ENCODE measurements at places on chromosomes 3 and 15.

GRCh38 chr3:75118779-75119178, 504.3 kb upstream of the CNTN3 start:
- DNase-seq: no peak

DNA sequence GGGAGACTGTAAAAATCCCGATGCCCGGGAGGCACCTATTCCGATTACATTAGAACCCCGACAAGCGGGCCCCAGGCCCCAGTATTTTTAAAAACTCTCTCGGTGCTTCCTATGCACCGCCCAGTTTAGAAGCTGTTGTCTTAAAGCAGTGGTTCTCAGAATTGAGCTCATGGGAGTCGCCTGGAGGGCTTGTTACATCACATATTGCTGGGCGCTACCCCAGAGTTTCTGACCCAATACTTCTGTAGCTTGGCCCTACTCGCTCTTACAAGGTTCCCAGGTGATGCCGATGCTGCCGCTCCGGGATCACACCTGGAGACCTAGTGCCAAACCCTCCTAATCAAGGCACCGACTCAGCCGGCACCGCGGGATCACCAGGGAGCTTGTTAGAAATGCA, 35.2 kb downstream of the CPN2 start:
- DNase-seq: no peak

DNA sequence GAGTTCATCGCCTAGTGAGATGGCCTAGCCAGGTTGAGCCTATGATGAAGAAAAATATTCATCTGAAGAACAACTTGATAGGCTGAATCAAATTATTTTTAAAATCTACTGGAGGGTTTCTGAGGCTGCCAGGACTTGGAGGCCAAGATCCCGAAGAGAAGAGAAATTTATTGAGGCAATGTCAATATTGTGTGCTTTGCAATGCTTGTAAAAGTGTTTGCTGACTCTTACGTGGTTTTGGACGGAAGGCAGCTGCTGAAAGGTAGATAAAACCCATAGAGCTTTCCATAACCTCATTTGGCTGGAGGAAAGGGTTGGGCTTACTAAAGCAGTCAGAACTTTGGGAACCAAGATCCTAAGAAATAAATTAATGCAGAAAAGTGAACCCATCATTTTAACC, 361.0 kb upstream of the IL12A start:
- no peak for DNase-seq

DNA sequence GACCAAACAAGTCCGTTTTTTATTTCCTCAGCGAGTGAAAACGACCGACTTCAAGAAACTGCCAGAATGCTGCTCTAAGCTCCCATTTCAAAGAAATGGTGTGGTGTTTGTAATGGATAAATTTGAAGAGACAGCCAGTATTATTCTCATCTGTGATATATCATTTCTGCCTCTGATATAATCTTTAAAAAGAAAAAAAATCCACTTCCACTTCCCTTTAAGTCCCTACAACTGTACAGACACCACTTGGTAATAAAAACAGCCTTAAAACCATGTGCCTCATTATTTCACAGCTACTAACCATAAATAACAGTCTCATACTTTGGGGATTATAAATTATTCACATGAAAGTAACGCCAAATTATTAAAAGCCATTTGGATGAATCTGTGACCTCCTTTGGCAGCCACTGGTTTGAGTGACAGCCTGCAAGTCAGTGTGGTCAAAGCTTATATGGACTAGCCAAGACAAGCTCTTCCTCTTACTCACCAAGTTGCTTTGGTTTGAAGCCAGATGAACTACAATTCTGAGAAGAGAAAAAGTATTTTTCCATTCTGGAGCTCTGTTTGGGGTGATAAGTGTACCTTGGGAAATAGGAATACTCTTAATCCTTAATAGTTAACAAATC, 168.0 kb downstream of the SHOX2 start:
- DNase-seq: no peak

DNA sequence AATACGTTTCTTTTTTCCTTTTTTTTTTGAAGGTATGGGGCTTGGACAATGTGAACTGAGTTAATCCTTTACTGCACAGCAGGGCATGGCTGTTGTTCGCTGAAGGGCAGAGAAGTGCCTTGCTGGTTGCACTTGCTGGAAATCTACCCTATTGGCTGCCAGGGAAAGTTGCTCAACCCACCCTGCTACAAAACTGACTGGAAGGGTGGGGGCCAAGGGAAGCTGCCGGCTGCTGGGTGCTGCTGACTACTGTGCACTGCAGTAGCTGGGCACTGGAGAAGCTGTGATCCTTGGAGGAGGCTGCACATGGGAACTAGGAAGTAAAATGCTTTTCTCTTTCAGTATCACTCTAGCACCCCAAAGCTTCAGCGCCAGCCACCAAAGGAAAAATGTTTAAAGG, 70.5 kb downstream of the ETV5 start:
- no peak for DNase-seq

- DNase-seq: no peak
Observed at GRCh38 chr3:49840388-49840787, 16.0 kb downstream of the TRAIP start.

DNA sequence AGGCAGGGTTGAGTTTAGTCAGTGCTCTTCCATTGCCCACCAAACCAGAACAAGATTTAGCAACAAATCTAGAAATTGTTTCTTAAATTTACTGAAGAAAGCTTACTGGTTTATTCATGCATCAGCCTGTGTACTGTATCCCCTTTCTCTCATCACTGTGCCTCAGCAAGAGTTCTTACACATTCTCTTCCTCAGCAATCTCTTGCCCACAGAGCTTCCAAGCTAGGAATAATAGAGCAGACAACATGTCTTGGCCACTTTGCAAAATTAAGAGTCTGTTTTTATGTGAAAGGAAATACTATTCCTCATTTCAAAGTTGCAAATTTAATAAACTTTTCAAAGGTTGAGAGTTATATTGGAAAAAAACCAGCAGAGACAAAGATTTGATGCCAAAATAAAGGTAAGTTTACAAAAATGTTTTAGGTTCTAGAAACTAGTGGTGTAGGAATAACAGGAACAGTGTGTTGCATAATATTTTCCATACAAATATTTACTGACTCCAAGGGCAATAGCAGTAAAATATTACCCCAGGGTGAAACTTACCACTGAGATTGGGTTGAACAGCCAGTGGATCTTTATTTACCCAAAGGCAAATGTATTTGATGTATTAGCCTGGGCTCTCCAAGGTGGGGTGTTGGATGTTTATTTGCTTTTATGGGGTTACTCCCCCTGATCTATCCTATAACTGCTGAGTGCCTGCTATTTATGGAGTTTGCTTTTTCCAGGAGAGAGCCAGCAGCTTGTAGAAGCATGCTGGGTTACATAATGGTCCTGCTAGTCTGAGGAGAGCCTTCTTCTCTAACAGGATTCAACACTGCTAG, 276.7 kb downstream of the ADAMTSL3 start:
- DNase-seq: no peak

DNA sequence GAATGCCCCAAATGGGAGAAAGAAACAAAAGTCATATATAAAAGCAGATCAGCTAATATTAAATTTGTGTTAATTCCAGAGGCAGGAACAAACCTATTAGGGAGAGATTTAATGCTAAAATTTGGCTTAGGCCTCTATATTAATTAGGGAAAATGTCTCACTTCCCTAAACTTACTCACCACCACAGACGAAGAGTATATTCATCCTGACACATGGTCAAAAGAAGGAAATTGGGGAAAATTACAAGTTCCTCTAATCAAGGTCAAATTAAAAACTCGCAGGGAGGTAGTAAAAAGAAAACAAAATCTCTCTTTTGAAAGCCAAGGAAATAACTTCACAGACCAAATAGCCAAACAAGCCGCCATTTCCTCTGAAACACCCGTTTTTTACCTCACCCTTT, 32.2 kb downstream of the GRM2 start:
- no peak for DNase-seq

DNA sequence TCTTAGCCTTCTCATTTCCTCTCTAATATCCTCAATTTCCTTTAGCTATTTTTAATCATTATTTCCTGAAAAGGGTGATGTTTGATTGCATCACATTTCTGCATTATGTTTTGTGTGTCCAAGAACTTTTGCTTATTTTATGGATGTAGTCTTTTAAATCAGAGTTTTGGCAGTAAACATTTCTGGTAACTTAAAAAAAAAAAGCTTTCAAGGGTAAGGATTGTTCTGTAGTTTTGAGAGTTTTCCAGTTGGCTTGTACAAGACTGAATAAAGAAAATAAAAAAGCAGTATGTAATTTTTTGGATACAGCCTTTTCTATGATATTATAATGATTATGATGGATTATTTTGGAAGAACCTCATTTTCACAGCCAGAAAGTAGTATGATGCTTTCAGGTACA, 99.4 kb downstream of the DHX36 start:
- DNase-seq: no peak

- no peak for DNase-seq
Observed at GRCh38 chr3:557972-558371, 361.4 kb downstream of the CHL1 start.

GRCh38 chr15:32784581-32784980, 66.8 kb downstream of the GREM1 start:
- no peak for DNase-seq

- DNase-seq: peak; percentile 60
Observed at GRCh38 chr3:59839810-59840515, 790.1 kb upstream of the CFAP20DC start.

DNA sequence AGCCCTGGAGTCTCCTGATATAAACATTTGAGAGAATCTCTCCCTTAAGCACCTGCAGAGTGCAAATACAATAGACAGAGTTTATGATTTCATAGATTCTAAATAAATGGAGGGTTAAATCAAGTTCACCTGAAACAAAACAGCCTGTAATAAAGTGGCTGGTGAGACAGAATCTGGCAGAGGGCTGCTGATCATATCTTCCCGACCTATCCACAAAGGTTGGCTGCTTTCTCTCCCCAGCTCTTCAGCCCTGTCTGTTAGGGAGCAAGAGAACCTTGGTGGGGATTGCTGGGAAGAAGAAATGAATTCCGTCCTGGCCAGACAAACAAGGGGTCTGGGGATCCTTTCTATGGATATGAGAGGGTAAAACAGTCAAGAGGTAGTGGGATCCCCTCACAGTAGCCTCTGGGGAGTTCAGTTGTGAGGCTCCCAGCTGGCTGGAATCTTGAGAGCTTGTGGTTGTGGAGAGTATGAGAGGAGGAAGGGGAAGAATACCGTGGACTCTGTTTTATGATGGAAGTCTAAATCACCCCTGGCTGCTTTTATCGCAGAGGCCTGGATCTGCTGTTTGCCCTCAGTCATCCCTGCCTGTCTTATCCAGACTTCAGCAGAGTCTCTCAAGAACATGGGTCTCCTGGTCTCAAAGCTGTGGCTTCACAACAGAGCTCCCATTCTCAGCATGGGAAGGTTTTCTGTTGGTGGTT, 451.3 kb downstream of the NTRK3 start:
- DNase-seq: no peak

- DNase-seq: no peak
Observed at GRCh38 chr3:190036631-190037030, 84.1 kb downstream of the P3H2 start.

DNA sequence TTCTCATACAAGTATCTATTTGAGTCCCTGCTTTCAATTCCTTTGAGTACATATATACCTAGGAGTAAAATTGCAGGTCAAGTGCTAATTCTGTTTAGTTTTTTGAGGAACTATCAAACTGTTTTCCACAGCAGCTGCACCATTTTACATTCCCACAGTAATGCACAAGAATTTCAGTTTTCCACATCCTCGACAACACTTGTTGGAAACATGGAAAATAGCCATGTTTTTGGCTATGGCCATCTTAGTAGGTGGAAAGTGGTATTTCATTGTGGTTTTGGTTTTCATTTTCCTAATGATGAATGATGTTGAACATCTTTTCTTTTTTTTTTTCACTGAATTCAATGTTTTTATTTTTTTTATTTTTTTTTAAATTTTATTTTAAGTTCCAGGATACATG, 44.4 kb upstream of the TNFAIP8L3 start:
- DNase-seq: no peak

GRCh38 chr3:50237754-50238548, 1.9 kb downstream of the GNAI2 start:
- peak; percentile 96 for DNase-seq

DNA sequence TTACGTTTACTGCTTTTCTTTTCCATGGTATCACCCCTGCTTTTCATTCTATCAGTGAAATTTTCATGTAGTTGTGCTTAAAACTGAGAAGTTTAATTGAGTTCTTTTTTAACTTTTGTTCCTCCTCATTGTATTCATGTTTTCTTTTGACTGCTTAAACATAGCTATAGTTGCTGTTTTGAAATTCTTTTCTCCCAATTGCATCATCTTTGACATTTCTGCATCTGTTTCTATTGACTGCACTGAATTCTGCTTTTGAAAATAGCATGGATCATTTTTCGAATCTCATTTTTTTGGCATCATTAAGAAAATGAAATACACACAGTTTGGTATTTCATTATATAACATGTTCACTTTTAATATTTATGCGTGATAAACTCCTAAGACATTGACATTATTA, 694.9 kb downstream of the MECOM start:
- no peak for DNase-seq

GRCh38 chr3:23239211-23240068, 36.3 kb downstream of the UBE2E2 start:
- no peak for DNase-seq

GRCh38 chr15:99155961-99156443, 51.1 kb downstream of the SYNM start:
- no peak for DNase-seq

DNA sequence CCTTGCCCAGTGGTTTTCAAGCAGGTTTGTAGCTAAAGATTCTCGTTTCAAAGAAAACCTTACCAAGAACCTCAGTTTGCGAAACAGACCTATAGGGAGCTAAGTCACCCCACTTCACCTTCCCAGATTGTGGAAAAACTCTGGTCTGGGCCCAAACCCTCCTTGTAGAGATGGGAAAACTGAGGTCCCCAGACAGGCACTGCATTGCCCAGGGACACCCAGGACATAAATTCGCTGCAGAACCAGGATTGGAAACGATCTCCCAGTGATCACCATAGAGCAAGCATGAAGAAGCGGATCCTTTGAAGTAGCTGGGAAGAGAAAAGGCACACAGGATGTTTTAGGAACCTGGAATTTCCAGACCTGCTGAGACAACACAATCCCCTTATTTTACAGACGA, 85.6 kb upstream of the PIAS1 start:
- no peak for DNase-seq

DNA sequence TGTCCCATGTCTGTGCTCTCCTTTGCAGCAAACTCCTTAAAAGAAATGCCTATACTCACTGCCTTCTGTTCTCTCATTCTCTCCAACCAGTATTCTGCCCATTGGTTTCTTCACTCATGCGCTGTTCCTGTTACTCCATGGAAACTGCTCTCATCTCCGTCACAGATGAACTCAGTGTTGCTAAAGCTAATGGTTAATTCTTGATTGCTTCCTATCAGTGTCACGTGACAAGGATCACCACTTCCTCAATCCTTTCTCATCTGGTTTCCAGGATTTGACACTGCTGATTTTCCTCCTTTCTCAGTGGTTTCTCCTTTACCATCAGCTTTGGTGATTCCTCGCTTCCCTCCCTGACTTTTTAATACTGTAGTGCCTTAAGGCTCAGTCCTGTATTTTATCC, 2.6 kb downstream of the DPH3 start:
- no peak for DNase-seq

- no peak for DNase-seq
Observed at GRCh38 chr3:2861120-2861519, 249.1 kb downstream of the IL5RA start.

GRCh38 chr15:95590533-95591044, 739.9 kb upstream of the NR2F2 start:
- no peak for DNase-seq

GRCh38 chr3:159672728-159673688, 315.6 kb upstream of the IL12A start:
- DNase-seq: no peak

GRCh38 chr15:44435893-44436667, 8.7 kb downstream of the CTDSPL2 start:
- no peak for DNase-seq

- DNase-seq: no peak
Observed at GRCh38 chr3:79018265-79018664, 749.5 kb downstream of the ROBO1 start.

- DNase-seq: no peak
Observed at GRCh38 chr3:59939826-59940426, 890.1 kb upstream of the CFAP20DC start.

All from activated CD8-positive, alpha-beta T cell treated with anti-CD3 and anti-CD28 coated beads for 36 hours (primary cell).